CD14-positive monocyte (primary cell): ENCODE measurements at places on chromosomes 2 and 18. TPM values are rescaled to one million over a fixed set of nuclear protein-coding genes. Genes with fewer than 3 reads are reported as not detected.

- DNase-seq, result no peak
- no peaks in the 10 kb centered on the region for H3K36me3 ChIP-seq
- H3K4me1 ChIP-seq, result no peaks in the 10 kb centered on the region
- no peak overlapping the region for H3K4me3 ChIP-seq
- no peak overlapping the region for H3K27ac ChIP-seq
- no peaks in the 10 kb centered on the region for H3K27me3 ChIP-seq
Measured at GRCh38 chr2:54176577-54176976, 61.2 kb downstream of the ACYP2 start.

DNA sequence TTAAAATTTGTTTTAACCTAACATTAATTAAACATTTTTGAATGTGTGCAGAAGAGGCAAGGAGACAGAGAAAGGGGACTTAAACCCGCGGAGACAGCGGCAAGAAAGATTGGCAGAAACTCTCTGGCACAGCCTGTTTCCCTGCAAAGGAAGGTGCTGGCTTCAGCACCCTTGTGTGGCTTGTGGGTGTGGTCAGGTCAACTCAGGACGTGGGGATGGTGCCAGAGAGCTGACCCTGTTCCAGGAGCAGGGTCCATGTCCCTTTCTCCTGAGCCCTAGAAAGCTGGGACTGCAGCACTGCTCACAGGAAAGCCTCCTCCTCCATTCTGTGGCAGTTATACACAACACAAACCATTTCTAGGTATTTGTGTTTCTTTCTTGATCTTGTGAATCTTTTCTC, 176.2 kb upstream of the ST6GAL2 start:
- no peak overlapping the region for H3K27ac ChIP-seq
- no peaks in the 10 kb centered on the region for H3K4me1 ChIP-seq
- H3K36me3 ChIP-seq, result no peaks in the 10 kb centered on the region
- H3K4me3 ChIP-seq, result no peak overlapping the region

GRCh38 chr2:98975611-98976010, 39.6 kb upstream of the CRACDL start:
- DNase-seq, result no peak
- H3K4me1 ChIP-seq, result no peaks in the 10 kb centered on the region
- H3K27ac ChIP-seq, result no peak overlapping the region
- no peak overlapping the region for H3K4me3 ChIP-seq
- H3K27me3 ChIP-seq, result no peaks in the 10 kb centered on the region

DNA sequence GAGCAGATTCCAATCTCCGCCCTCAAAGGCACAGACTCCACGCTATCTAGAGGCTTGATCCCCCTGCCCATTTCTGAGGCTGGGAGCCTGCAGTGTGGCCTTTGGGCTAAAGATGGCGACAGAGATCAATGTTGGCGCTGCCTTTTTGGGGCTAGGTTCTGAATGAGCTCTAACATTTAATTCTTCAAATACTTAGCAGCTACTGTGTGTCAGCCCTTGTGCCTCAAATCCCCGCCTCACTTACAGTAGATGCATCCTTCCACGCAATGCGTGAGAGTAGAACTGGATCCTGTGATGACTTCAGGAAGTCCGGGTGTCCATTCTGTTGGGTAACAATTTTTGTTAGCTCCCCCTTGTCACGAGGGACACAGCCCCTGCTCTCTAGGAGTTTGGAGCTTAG, 12.4 kb downstream of the IL1F10 start:
- no peaks in the 10 kb centered on the region for H3K36me3 ChIP-seq
- no peak overlapping the region for H3K27ac ChIP-seq
- H3K27me3 ChIP-seq, result no peaks in the 10 kb centered on the region
- H3K4me1 ChIP-seq, result peaks cover 12% of the 10 kb centered on the region

GRCh38 chr2:237964578-237965404, 2.0 kb upstream of the UBE2F start:
- no peak for DNase-seq
- H3K27me3 ChIP-seq, result no peaks in the 10 kb centered on the region
- H3K4me3 ChIP-seq, result no peak overlapping the region
- no peak overlapping the region for H3K27ac ChIP-seq
- peaks cover 6% of the 10 kb centered on the region for H3K36me3 ChIP-seq
- peaks cover 32% of the 10 kb centered on the region for H3K4me1 ChIP-seq

DNA sequence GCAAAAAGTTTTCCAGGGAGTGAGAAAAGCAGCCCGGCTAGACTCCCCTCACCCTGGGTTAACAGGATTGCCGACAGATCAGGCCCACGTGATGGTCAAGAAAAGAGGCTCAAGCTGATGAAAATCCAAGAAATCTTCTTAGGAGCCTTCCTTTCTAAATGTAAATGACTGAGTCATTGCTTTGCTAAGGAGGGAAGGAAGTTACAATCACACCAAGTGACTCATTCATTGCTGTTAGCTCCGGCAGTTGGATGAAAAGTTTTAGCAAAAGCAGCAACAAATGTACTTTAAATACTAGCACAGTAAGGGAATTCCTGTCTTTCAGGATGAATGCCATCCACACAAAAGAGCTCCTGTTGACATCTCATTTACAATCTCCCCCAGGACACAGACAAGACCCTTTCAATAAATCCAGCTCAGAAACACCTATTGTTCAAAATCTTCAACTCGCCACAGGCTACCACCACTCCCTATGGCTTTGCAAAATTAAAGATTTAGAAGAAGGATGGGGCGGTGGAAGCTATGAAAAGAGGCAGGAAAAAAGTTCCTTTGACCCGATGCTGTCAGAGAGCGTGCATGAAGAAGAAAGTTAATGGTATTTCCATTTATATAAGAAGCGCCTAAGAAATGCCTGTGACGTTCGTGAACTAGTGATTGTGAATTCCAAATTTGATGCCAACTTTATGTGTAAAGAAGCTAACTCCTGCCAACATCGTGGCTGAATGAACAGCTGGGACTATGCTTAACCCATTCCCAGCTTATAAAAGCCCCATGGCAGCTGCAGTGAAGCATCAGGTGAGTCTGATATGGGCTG, 153.7 kb downstream of the TGIF1 start:
- peak overlapping the region; percentile 78 for H3K4me3 ChIP-seq
- H3K27ac ChIP-seq, result peak overlapping the region; percentile 87
- no peaks in the 10 kb centered on the region for H3K27me3 ChIP-seq
- DNase-seq, result peak; percentile 96

The IL1A gene
- not detected for polyA plus RNA-seq

The TEKT4 gene
- not detected for polyA plus RNA-seq
